ENCODE measurements at places on chromosomes 7 and 10.
A peak's percentile ranks its signal among the peaks of the same experiment; 100 is the strongest.

- no peak for DNase-seq
These were observed 145.3 kb downstream of the HTR7 start for GRCh38 chr10:90712529-90712928.

DNA sequence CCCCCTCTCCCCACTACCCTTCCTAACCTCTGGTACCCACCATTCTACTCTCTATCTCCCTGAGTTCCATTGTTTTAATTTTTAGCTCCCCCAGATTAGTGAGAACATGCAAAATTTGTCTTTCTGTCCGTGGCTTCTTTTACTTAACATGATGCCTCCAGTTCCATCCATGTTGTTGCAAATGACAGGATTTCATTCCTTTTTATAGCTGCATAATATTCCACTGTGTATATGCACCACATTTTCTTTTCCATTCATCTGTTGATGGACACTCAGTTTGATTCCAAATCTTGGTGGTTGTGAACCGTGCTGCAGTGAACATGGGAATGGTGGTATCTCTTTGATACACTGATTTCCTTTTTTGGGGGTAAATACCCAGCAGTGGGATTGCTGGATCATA, 22.0 kb downstream of the DENND10 start:
- DNase-seq = no peak

- DNase-seq = peak; percentile 44
These were observed at the start of gene NFE2L3 for GRCh38 chr7:26151953-26152781. TSS of gene NFE2L3 (plus strand) at chr7:26152198. CDS start at chr7:26152499, 301 bp downstream.

GRCh38 chr7:4361774-4362173, 320.3 kb upstream of the FOXK1 start:
- DNase-seq = no peak

Data from fibroblast of skin of scalp (primary cell).